ENCODE measurements at places on chromosomes 3 and 15. TPM values are rescaled to one million over a fixed set of nuclear protein-coding genes. Genes with fewer than 3 reads are reported as not detected.

- peaks cover 3% of the 10 kb centered on the region for H3K36me3 ChIP-seq
- H3K27me3 ChIP-seq = no peaks in the 10 kb centered on the region
- peaks cover 18% of the 10 kb centered on the region for H3K4me1 ChIP-seq
- H3K27ac ChIP-seq = peak overlapping the region; percentile 33
Measured at GRCh38 chr15:74857671-74858368, 14.9 kb upstream of the ULK3 start.

- H3K4me1 ChIP-seq = peaks cover 3% of the 10 kb centered on the region
- no peak overlapping the region for H3K4me3 ChIP-seq
- no peaks in the 10 kb centered on the region for H3K36me3 ChIP-seq
- H3K27me3 ChIP-seq = no peaks in the 10 kb centered on the region
Measured at GRCh38 chr15:58443308-58443707, 11.5 kb downstream of the LIPC start.

GRCh38 chr15:93524432-93524831 lies 435.4 kb upstream of the RGMA start:
- no peak overlapping the region for H3K4me3 ChIP-seq
- no peak overlapping the region for H3K27ac ChIP-seq
- DNase-seq = no peak
- H3K4me1 ChIP-seq = no peaks in the 10 kb centered on the region

DNA sequence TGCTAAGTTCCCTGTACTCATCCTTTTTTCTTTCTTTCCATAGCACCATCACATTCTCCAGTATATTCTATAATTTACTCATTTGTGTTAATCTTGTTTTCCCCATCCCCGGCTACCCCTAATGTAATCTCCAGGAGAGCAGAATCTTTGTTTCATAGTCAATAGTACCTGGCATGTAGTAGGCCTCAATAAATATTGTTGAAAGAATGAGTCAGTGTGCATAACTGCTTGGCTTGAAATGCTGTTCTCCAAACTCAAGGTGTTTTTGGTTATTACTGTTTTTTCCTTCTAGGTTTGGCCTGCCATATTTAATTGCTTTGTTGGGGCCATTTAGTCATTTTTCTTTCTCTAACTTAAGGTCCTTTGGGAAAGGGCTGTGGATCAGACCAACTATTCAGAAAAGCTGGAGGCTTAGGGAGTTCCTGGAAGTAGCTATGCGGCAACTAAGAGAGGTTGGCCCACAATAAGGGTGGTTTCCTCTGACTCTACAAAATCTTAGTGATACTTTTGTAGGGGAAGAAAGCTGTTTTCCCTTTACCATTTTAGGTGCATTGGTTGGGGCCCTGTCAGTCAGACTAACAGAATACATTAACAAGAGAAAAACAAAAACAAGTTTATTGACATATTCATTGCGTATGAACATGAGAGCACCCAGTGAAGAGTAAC lies 28.4 kb downstream of the KAT2B start:
- no peak overlapping the region for H3K4me3 ChIP-seq
- peaks cover 6% of the 10 kb centered on the region for H3K4me1 ChIP-seq
- DNase-seq = no peak
- H3K27ac ChIP-seq = no peak overlapping the region
- H3K36me3 ChIP-seq = no peaks in the 10 kb centered on the region

GRCh38 chr15:73972984-73973682 lies 19.0 kb downstream of the STOML1 start:
- peak; percentile 92 for DNase-seq
- H3K36me3 ChIP-seq = no peaks in the 10 kb centered on the region

- DNase-seq = no peak
- no peaks in the 10 kb centered on the region for H3K4me1 ChIP-seq
- no peaks in the 10 kb centered on the region for H3K27me3 ChIP-seq
- H3K4me3 ChIP-seq = no peak overlapping the region
- no peaks in the 10 kb centered on the region for H3K36me3 ChIP-seq
Measured at GRCh38 chr3:145224886-145225285, 936.1 kb downstream of the PLOD2 start.

GRCh38 chr15:86040356-86041033 lies 39.2 kb upstream of the AGBL1 start:
- H3K27ac ChIP-seq = no peak overlapping the region
- H3K27me3 ChIP-seq = no peaks in the 10 kb centered on the region
- H3K36me3 ChIP-seq = no peaks in the 10 kb centered on the region
- H3K4me3 ChIP-seq = no peak overlapping the region
- no peaks in the 10 kb centered on the region for H3K4me1 ChIP-seq

GRCh38 chr3:35929158-35929557 lies 289.8 kb downstream of the ARPP21 start:
- H3K4me3 ChIP-seq = no peak overlapping the region
- H3K27ac ChIP-seq = no peak overlapping the region
- H3K4me1 ChIP-seq = no peaks in the 10 kb centered on the region
- H3K27me3 ChIP-seq = no peaks in the 10 kb centered on the region
- DNase-seq = no peak

GRCh38 chr3:7015683-7016440 lies 154.9 kb downstream of the GRM7 start:
- no peak for DNase-seq
- H3K27ac ChIP-seq = no peak overlapping the region
- H3K4me3 ChIP-seq = no peak overlapping the region
- H3K27me3 ChIP-seq = no peaks in the 10 kb centered on the region

PIGB gene
- total RNA-seq = 15.3 TPM

CLRN1 gene
- total RNA-seq = not detected

- no peaks in the 10 kb centered on the region for H3K27me3 ChIP-seq
- H3K4me1 ChIP-seq = no peaks in the 10 kb centered on the region
- no peak for DNase-seq
- no peak overlapping the region for H3K27ac ChIP-seq
Measured at GRCh38 chr3:27078246-27078913, 290.8 kb downstream of the NEK10 start.

- H3K27ac ChIP-seq = no peak overlapping the region
- no peaks in the 10 kb centered on the region for H3K4me1 ChIP-seq
- no peaks in the 10 kb centered on the region for H3K27me3 ChIP-seq
- H3K4me3 ChIP-seq = no peak overlapping the region
- H3K36me3 ChIP-seq = peaks cover 12% of the 10 kb centered on the region
Measured at GRCh38 chr3:185647134-185647879, 61.2 kb downstream of the SENP2 start.

DNA sequence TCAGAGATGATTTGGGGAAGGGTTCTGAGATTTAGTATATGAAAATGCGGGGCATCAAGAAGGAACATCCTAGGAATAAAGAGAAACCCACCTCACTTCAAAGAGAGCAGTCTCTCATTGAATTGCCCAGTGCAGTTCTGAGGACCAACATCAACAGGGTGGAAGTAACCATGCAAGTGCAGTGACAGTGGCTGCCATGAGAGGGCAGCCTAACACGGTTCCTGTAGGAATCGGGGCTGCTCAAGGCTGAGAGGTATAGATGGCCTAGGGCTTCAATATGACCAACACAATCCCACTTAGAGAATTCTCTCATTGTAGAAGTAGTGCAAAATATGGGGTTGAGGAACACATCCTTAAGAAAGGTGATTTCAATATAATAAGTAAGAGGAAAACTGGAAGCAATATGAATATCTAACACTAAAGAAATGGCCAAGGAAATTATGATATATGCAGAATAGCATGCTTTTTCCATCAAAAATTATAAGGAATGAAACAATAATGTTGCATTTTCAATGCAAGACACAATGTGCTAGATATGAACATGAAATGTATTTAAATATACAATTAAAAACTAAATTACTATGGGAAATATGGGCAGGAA lies 51.1 kb upstream of the ARRDC4 start:
- H3K27me3 ChIP-seq = peaks cover 10% of the 10 kb centered on the region
- no peak overlapping the region for H3K27ac ChIP-seq
- H3K4me3 ChIP-seq = no peak overlapping the region
- H3K36me3 ChIP-seq = no peaks in the 10 kb centered on the region

GRCh38 chr3:188916934-188917401 lies 254.8 kb upstream of the TPRG1 start:
- H3K27ac ChIP-seq = peak overlapping the region; percentile 32
- DNase-seq = no peak
- no peaks in the 10 kb centered on the region for H3K4me1 ChIP-seq
- H3K27me3 ChIP-seq = no peaks in the 10 kb centered on the region
- H3K4me3 ChIP-seq = no peak overlapping the region

DNA sequence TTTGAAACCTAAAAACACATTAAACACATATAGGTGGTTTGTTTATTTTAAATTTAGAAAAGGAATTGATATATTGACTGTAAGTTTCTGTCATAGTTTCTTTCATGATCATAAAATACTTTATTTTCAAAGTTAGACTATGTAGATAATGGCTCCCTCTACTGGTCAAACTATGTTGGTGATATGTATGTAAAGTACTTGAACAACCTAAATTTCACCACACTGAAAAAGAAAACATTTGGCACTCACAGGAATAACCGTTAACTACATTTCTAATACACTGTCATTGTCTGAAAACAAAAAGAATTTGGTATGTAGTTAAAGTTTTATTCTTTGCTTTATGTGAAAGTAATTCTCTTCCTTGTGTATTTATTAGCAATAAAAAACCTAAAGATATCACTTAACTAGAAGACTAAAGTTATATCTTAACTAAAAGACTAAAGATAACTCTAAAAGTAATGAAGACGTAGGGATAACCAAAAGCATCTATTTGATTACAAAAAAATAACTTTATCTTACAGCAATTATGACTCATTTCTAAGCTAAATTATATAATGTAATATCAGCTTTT lies 427.5 kb downstream of the VGLL3 start:
- no peak overlapping the region for H3K27ac ChIP-seq
- no peaks in the 10 kb centered on the region for H3K4me1 ChIP-seq
- peak; percentile 81 for DNase-seq
- H3K36me3 ChIP-seq = no peaks in the 10 kb centered on the region
- no peak overlapping the region for H3K4me3 ChIP-seq

SPATA12 gene
- total RNA-seq = 0.15 TPM

GRCh38 chr3:89238846-89239245 lies 131.4 kb downstream of the EPHA3 start:
- DNase-seq = peak; percentile 57
- no peak overlapping the region for H3K4me3 ChIP-seq
- no peak overlapping the region for H3K27ac ChIP-seq
- no peaks in the 10 kb centered on the region for H3K36me3 ChIP-seq
- no peaks in the 10 kb centered on the region for H3K4me1 ChIP-seq
- H3K27me3 ChIP-seq = no peaks in the 10 kb centered on the region

EFHB gene
- total RNA-seq = 12.5 TPM

- no peak overlapping the region for H3K27ac ChIP-seq
- H3K4me3 ChIP-seq = no peak overlapping the region
- no peak for DNase-seq
Measured at GRCh38 chr3:48652923-48653715, 9.6 kb downstream of the CELSR3 start.

KCNH8 gene
- total RNA-seq = 0.25 TPM

DNA sequence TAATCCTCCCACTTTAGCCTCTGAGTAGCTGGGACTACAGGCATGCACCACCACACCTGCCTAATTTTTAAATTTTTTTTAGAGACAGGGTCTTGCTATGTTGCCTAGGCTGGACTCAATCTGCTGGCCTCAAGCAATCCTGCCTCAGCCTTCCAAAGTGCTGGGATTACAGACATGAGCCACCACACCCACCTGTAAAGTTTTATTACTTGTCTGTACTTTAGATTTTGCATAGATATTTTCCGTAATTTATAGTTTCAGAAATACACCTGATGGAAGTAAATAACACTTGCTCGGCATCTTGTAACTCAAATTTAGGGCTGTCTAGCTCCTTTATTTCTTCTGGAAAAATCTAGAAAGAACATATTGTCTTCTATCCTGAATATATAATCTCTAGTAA lies 5.8 kb downstream of the DZIP3 start:
- H3K4me3 ChIP-seq = no peak overlapping the region
- no peak for DNase-seq
- H3K36me3 ChIP-seq = no peaks in the 10 kb centered on the region
- H3K27me3 ChIP-seq = no peaks in the 10 kb centered on the region
- no peak overlapping the region for H3K27ac ChIP-seq

GRCh38 chr3:142481196-142481595 lies 33.4 kb upstream of the XRN1 start:
- no peak overlapping the region for H3K4me3 ChIP-seq
- no peak for DNase-seq
- peaks cover 19% of the 10 kb centered on the region for H3K36me3 ChIP-seq
- no peaks in the 10 kb centered on the region for H3K4me1 ChIP-seq

ACP3 gene
- total RNA-seq = 19.9 TPM

SEMA5B gene
- total RNA-seq = 2.2 TPM

DNA sequence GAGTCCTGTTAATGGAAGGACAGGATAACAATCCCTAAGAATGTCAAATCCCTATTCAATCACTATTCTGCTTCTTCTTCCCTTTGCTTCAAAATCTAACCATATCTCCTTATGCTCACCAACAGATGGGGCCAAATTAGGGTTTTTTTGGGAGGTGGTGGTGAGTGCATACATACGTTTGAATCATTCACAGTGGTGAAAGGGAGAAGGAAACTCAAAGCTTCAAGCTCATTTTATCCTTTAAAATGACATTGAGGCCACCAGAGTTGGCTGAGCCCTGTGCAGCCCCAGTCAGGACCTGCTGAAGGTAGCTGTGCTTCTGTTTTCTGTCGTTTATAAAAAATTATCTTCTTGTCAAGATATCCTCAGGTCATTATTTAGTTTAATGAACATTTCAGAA lies 607.5 kb upstream of the AGTR1 start:
- H3K4me3 ChIP-seq = no peak overlapping the region
- no peak for DNase-seq
- no peaks in the 10 kb centered on the region for H3K36me3 ChIP-seq
- no peaks in the 10 kb centered on the region for H3K27me3 ChIP-seq
- H3K27ac ChIP-seq = no peak overlapping the region

- H3K4me1 ChIP-seq = no peaks in the 10 kb centered on the region
- peaks cover 63% of the 10 kb centered on the region for H3K36me3 ChIP-seq
- H3K4me3 ChIP-seq = no peak overlapping the region
- no peak overlapping the region for H3K27ac ChIP-seq
- no peaks in the 10 kb centered on the region for H3K27me3 ChIP-seq
- DNase-seq = no peak
Measured at GRCh38 chr3:149019580-149019979, 28.2 kb downstream of the GYG1 start.

GRCh38 chr15:51766341-51766740 lies 14.9 kb downstream of the TMOD2 start:
- no peaks in the 10 kb centered on the region for H3K27me3 ChIP-seq
- H3K4me1 ChIP-seq = no peaks in the 10 kb centered on the region
- no peaks in the 10 kb centered on the region for H3K36me3 ChIP-seq
- no peak overlapping the region for H3K4me3 ChIP-seq
- H3K27ac ChIP-seq = no peak overlapping the region
- DNase-seq = no peak

DNA sequence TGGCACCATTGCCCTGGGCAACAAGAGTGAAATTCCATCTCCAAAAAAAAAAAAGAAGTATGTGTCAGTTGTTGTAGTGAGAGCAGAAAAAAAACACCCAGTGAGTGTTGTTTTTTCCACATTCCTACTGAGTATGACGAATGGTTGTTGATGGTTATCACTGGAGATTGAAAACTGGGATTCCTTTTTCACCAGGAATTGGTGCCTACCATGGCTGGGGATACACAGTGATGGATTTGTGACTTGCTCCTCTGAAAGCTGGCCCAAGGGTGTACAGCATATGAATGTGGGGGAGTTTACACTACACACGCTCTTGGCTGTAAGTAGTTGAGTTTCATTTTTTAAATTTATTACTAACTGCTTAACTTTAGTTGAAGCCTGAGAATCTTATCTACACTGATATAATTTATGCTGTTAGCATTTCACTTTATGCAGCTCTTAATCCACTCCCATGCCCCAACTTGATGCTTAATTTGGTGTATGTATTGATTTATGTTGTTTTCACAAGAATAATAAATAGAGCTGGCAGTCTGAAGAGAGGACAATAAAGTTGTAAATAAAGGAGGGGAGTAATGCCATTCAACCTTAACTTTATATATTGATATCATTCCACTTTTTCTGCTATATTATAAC lies 56.0 kb upstream of the MME start:
- no peak overlapping the region for H3K27ac ChIP-seq
- H3K27me3 ChIP-seq = no peaks in the 10 kb centered on the region
- H3K4me3 ChIP-seq = no peak overlapping the region
- H3K36me3 ChIP-seq = no peaks in the 10 kb centered on the region
- DNase-seq = no peak
